ENCODE measurements at places on chromosomes 13 and 19.

- no peak for DNase-seq
Observed at GRCh38 chr19:11692127-11692790, 46.5 kb downstream of the ZNF823 start.

- no peak for DNase-seq
Observed at GRCh38 chr19:14686411-14686810, 3.4 kb upstream of the ZNF333 start.

DNA sequence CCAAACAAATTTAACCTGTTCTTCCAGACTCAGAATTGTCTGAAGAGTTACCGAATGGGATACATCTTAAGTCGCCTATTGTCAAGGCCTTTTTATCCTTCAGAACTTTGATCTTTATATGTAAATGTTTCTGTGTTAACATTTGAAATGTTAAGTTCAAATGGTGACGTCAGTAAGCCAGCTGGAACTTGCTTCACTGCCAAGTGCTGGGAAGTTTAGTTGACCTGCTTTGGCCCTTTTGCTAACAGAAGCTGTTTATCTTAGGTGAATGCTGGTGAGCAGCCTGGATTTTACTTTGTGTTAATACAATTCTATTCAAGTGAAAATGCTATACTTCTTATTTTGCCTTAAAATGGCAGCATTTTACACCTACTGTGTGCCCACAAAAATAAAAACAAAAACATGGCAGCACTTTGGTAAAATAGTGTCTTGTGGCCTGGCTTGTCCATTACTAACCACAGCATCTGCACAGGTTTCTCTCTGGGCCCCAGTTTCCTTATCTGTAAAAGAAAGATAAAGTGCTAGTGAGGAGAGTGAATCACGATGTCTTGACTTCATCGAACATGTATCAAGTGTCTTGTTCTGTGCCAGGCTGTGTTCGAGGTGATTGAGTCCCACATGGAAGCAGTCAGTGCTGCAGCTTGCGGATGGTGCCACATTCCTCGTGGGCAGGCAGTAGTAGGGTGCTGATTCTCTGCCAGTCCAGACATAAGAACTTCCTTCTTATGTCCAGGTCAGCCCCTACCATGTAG lies 2.2 kb downstream of the NAXD start:
- DNase-seq, result peak; percentile 40

- DNase-seq, result no peak
Observed at GRCh38 chr13:77429320-77430142, 102.6 kb upstream of the MYCBP2 start.

DNA sequence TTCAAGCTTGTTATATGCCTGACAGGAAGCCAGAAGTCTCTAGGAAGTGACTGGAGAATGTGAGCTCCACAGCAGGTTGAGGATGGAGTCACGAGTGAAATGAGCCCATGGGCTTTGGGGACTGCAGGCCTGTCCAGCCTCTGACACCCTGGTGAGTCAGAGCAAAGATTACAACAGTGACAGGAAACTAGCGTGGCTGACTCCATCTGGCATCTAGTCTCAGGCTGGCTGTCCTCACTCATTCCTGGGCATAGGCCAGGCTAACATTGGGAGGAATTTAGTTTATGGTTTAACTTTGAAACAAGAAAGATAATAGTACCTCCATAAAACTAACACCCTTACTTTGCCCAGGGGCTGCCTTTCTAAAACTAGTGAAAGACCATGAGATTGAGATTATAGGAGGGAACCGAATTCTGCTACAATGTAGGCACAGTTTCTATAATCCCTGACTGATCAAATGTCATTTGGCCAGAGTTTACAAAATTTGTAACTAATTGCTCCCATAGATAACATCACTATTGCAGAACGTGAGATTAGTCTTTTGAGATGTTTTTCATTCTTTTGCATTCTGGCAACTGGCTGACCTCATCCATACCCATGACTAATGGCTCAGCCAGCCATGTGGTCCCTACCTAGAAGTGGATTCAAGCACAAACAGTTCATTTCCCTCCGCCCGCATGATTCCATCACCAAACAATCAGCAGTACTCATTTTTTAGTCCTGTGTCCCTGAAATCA lies 28.4 kb downstream of the PSG1 start:
- DNase-seq, result peak; percentile 99

- DNase-seq, result no peak
Observed at GRCh38 chr13:37177125-37177524, 71.7 kb upstream of the CSNK1A1L start.

- DNase-seq, result peak; percentile 15
Observed at GRCh38 chr13:34372581-34372980, 554.6 kb downstream of the RFC3 start.

- DNase-seq, result no peak
Observed at GRCh38 chr13:80603351-80603750, 262.4 kb upstream of the SPRY2 start.

- DNase-seq, result no peak
Observed at GRCh38 chr19:8902520-8902919, 70.3 kb downstream of the MBD3L1 start.

DNA sequence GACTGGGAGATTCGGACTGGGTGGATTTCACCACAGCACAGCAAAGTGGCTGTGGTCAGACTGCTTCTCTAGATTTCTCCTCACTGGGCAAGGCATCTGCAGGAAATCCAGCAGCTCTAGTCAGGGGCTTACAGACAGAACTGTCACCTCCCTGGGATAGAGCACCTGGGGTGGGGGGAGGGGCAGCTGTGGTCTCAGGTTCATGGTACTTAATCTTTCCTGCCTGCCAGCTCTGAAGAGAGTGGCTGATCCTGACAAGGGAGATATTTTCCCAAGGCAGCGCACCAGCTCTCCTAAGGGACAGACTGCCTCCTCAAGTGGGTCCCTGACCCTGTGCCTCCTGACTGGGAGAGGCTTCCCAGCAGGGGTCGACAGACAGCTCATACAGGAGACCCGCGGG lies 212.8 kb upstream of the KLF12 start:
- no peak for DNase-seq

- peak; percentile 92 for DNase-seq
Observed at GRCh38 chr19:48487948-48488347, 18.8 kb downstream of the CYTH2 start.

DNA sequence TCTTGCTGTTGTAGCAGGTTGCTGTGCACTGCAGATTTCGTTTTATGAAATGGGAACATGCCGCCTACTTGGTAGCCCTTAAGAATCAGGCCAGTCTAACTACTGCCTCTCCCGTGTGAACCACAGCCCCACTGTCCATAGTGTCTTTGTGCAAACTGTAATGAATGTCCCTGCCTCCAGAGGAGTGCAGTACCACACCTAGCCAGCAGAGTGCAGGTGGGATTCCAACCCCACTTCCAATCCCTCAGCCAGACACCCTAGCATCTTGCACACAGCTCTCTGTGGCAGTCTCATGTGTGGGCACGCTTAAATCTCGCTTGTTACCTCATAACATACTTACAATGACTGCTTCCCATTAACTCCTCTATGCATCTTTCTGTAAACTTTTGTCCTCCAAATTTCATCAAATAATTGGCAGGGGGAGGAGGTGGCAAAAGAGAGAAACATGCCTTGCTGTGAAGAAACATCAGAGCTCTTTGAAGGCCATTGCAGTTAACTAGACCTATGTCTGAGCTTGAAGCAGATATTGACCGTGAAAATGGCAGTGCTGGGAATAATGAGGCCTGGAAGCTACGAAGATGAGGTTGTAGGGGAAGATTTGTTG lies 47.2 kb downstream of the ZAR1L start:
- no peak for DNase-seq

DNA sequence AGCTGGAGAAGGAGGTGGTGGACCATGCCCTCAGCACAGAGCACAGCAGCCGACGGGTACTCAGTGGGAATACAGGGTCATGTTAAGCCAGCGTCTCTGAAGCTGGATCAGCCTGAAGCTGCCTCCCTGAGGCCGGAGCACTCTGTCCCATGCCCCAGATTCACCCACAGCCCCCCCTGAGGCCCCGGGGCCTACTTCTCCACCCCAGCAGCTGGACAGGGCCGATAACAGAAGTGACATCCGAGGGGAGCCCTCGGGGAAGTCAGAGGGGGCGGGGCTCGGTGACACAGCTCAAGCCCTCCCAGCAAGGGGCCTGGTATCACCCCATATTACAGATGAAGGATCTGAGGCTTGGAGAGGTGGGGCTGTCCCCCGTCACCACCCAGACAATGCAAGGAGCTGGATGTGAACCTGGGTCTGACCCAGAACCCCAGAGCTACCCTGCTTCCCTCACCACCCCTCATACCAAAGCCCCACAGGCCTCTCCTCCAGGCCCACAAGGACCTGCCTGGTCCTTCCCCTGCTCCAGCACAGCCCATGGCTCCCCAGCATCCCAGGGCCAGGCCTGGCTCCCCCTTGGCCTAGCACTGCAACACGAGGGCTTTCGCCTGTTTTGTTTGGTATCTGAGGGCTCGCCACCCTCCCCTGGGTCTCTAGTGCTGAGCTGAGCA lies 5.7 kb downstream of the R3HDM4 start:
- DNase-seq, result no peak

- no peak for DNase-seq
Observed at GRCh38 chr19:2352121-2352520, 7.9 kb upstream of the TMPRSS9 start.

- peak; percentile 40 for DNase-seq
Observed at GRCh38 chr19:482186-483041, 13.9 kb upstream of the MADCAM1 start.

GRCh38 chr19:39557811-39558623 lies 18.1 kb upstream of the EID2 start:
- peak; percentile 28 for DNase-seq

DNA sequence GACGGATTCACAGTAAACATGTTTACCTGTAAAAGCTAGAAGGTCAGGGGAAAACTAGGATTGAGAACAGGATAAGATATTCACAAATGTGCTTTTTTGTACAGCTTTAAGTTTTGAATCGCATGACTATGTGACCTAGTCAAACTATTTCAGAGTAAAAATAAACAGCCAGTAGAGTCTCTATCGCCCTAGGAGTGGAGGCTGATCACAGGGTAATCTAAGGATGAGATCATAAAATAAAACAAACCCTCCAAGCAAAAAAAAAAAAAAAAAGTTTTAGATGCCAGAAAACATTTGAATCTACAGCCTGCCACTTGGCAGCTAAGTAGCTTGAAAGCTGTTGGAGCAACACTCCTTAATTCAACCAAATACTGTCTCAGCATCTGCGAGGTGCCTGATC lies 26.8 kb downstream of the ZNF350 start:
- no peak for DNase-seq

- no peak for DNase-seq
Observed at GRCh38 chr19:4277191-4277696, 1.8 kb upstream of the SHD start.

DNA sequence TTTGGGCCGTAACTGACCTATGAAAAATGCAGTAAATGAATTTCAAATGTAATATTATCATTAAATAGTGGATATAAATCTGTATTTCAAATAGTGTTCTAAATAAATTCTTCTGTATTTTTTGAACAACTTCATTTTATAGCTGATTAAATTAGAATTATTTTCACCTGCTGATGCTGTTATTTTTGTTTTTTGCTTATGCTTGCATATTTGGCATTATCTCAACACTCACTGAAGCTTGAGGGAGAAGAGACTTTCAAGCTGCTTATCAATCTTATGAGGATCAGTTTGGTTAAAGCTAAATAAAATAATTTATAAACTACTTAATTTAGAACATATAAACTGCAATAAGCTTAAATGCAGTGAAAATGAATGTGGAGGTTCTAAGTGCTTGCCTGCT lies 251.3 kb upstream of the PCDH9 start:
- no peak for DNase-seq

DNA sequence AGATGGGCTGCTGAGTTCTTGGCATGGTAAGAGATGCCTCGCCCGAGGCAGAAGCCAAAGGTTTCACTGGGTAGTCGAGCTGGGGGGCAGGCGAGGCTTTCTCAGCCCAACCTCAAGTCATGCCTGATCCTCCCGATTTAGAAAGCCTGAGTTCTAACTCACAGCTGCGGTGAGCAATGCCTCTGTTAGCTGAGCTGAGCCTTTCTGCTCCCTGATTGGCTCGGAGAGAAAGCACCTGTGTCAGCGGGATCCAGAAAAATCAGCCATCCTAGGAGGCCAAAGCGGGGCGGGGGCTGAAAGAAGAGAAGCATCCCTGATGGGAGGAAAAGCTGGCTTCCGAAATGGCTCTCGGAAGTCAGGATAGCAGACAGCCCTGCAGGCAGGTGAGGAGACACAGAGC lies 44.7 kb downstream of the CACNA1A start:
- no peak for DNase-seq

- no peak for DNase-seq
Observed at GRCh38 chr13:38943231-38943630, 47.4 kb downstream of the STOML3 start.

- DNase-seq, result no peak
Observed at GRCh38 chr19:18737954-18738351, 53.2 kb downstream of the COMP start.

DNA sequence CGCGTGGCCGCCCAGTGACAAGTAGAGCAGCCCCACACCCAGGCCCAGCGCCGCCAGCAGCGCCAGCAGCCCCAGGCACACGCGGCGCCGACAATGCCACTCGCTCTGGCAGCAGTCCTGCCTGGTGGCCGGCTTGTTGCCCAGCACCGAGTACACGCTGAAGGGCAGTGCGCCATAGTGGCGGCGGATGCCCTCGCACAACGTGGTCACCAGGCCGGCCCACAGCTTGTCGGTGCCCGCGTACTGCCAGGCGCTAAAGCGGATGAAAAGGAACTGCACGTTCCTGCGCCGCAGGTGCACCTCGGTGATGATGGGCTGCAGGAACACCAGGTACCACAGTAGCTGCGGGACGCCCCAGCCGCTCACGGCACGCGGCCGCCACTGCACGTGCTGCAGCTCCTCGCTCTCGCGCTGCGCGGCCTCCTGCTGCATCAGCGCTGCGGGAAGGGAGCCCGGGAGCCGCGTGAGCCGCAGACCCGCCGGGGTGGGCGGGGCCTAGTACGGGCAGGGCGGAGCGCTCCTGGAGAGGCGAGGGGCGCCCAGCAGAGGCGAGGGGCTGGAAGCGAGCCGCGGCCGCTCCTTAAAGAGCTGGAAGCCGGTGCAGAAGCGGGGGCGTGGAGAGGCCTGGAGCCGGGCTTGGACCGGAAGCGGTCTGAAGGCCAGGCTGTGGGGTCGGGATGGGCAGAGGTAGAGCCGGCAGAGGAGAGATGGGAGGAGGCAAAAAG lies 7.3 kb downstream of the NKPD1 start:
- DNase-seq, result peak; percentile 50

GRCh38 chr19:2194513-2195078 lies 30.9 kb downstream of the DOT1L start:
- DNase-seq, result no peak

Data from EL (cell line).